Stimulated activated CD4-positive, alpha-beta T cell treated with anti-CD3 and anti-CD28 coated beads, TNF-alpha, amount 100 ng/mL, for 48 hours (primary cell): ENCODE measurements at places on chromosomes 6 and 20.

DNA sequence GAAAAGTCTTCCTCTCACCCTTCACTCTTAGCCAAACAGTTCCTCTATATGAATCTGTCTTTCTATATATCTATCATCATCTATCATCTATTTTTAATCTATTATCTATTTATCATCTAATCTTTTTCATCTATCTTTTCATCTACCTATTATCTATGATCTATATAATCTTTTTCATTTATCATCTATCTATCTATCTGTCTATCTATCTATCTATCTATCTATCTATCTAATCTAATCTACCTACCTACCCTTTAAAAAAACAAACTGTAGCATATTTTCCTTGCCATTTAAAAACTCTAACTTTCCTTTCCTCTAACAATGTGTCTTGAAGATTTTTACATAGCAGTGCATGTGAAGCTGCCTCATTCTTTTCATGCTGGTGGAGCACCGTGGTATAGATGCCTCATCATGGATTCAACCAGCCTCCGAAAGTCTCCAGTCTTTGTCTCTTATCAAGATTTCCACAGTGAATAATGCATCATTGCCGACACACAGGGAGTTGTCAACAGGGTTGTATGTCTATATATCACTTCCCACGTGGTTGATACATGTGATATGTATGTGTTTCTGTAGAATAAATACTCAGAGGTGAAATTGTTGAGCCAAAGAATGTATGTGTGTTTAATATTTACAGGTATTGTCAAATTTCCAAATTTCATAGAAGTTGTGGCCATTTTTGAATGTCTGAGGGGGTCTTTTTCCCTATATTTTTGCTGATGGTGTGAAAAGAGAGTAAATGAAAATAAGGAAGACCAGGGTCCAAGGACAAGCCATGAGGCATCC, 51.3 kb downstream of the VEGFA start:
- no peak for DNase-seq

- peak; percentile 44 for DNase-seq
Measured at GRCh38 chr6:27374824-27375612, 13.5 kb upstream of the ZNF391 start.

- no peak for DNase-seq
Measured at GRCh38 chr6:111757342-111757741, 115.9 kb downstream of the FYN start.

- no peak for DNase-seq
Measured at GRCh38 chr6:15712797-15713196, 50.0 kb upstream of the DTNBP1 start.

DNA sequence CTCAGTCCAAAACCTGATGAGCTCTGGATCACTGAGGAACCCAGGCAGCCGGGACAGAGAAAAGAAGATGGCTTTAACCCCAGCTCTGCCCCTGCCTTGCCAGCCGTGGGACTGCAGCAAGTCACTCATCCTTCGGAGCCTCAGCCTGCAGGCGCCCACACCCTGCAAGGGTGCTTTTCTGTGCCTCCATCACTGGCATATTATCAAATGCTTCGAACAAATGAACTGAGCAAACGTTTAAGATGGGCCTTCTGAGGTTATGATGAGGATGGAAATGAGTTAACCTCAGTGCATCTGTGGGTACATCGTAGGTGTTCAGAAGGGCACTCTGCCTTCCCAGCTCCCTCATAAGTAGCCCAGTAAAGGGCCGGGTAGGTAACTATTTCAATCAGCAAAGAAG, 79.0 kb downstream of the NFATC2 start:
- no peak for DNase-seq
